ENCODE measurements at places on chromosomes 11 and 22.

GRCh38 chr11:102216433-102217075 lies 100.7 kb upstream of the BIRC3 start:
- DNase-seq = no peak

- DNase-seq = no peak
Measured at GRCh38 chr11:26987731-26988130, 6.2 kb upstream of the FIBIN start.

DNA sequence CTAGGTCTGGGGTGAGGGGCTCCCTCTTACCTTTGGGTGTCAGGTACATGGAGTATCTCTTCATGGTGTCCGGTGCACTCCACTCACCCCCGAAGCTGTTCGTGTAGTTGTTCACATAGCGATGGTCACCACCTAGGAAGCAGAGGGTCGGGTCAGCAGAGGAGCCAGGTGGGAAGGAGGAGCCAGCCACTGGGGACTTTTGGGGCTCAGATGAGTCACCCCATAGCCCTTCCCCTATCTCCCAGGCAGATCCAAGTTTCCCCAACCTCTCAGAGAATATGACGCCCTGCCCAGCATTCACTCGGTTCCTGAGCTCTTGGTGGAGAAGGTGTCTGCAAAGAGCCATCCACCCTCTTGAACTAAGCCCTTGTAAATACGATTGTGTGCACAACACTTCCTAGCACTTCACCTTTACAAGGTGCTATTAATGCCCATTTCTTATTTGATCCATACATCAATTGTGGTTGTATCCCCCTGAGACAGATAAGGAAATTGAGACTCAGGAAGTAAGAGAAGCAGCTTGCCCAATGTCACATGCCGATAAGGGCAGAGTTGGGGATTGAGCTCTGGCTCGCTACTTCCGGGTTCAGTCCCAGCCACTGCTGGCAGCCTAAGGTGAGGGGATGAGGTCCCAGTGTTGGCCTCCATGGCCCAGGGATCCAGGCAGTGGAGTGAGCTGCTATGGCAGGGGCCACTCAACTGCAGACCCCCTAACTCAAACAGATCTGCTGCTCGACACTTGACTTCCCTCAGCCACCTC lies 14.8 kb downstream of the TRIM29 start:
- no peak for DNase-seq

DNA sequence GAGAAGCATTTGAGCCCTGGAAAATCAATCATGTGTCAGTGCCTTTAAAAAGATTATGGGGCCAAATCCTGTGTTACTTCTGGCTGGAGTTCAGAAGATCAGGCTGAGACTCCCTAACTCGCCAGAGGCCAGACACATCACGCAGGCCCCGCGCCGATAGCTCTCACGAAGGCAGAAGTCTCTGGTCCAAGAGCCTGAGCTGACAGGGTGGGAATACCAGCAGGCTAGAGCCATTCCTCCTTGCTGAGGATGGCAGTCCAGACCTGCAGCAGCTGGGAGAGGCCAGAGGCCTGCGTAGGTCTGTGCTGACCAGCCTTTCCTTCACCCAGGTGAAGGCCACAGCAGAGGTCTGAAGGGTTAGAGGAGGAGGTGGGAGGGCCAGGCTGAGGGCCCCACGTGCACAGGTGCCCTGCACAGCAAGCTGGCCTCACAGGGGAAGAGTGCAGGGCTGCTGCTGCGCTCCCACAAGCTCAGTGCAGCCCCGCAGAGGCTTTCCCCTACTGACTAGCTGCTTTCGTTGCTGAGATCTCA lies 52.9 kb downstream of the ST14 start:
- peak; percentile 46 for DNase-seq

DNA sequence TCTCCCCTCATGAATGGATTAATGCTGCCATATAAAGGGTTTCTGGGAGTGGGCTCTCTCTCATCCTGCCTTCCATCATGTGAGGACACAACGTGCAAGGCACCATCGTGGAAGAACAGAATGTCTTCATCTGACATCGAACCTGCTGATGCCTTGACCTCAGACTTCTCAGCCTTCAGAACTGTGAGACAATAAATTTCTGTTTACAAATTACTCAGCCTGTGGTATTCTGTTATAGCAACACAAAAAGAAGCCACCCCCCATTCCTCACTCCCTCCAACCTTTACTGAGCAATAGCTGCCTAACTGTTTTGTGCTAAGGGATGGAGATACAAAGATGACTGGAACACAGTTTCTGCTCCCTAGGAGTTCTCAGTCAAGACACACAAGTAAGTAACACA lies 106.1 kb upstream of the PLET1 start:
- DNase-seq = no peak

DNA sequence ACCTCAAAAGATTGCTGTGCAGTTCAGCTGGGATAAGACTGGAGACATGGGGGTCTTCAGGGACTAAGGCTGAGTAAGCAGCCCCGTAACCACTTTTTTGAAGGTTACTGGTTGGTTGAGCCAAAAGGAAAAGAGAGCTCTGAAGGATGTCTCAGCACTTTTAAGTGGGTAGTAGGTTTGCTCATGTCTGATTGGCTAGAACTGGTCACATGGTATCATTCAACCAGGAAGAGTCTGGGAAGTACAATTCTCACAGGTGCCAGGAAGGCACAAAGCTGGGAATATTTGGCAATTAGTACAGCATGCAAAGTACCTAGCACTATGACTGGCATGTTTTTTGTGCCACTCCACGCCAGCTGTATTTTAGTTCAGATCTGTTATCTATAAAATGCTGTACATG lies 58.1 kb downstream of the SNX19 start:
- no peak for DNase-seq

DNA sequence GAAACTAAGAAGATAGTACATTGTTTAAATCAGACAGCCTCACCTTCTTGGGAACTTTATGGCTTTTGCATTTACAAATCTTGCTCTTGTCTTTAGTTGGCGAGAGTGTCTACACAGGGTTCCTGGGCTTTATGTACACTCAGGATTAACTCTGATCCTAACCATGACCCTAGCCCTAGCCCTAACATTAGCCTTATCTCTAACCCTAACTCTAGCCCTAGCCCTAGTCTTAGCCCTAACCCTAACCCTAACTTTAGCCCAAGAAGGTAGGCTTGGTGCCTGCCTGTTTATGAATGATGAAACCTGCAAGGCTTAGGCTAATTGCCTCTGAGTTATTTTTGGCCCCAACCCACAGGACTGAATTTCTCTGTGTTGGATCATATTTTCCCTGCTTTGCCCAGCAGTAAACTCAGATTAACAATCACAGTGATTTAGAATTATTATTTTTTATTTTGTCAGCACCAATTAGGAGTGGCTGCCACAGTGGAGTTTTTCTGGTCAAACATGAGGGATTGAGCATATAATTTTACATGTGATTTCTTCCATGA lies 44.1 kb upstream of the OR9Q1 start:
- no peak for DNase-seq

- DNase-seq = no peak
Measured at GRCh38 chr11:104151404-104152204, 12.3 kb downstream of the PDGFD start.

GRCh38 chr22:24436553-24436952 lies 9.2 kb downstream of the ADORA2A start:
- DNase-seq = peak; percentile 57

DNA sequence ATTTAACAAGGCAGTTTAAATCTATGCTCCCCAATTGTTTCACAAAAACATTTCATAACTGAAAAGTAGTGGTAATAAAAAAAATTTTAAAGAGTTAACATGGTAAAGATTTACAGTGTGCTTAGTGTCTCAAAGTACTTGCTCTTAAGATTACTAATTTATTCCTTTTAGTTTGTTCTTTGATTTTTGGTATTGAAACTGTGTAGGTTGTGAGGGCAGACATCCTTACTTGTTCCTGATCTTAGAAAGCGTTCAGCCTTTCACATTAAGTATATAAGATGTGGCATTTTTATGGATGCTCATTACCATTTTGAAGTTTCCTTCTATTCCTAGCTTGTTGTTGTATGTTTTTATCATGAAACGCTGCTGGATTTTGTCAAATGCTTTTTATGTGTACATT lies 32.9 kb downstream of the RAB6A start:
- no peak for DNase-seq

DNA sequence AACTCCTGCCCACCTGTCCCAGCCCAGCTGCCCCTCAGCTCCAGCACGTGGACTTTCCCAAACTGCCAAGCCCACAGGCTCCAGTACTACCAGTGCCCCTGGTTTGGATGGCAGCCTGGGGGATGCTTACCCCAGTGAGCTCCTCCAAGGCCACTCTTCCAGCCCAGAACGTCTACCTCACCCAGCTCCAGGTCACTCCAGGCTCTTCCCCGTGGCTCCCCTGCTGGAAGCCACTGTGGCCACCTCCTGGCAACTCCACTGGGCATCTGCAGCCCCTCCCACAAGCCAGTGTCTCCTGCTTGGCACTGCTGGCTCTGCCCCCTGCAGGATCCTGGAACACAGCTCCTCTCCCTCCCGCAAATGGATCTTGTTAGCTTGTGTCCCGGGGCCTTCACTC lies 29.3 kb downstream of the LMO1 start:
- DNase-seq = no peak

DNA sequence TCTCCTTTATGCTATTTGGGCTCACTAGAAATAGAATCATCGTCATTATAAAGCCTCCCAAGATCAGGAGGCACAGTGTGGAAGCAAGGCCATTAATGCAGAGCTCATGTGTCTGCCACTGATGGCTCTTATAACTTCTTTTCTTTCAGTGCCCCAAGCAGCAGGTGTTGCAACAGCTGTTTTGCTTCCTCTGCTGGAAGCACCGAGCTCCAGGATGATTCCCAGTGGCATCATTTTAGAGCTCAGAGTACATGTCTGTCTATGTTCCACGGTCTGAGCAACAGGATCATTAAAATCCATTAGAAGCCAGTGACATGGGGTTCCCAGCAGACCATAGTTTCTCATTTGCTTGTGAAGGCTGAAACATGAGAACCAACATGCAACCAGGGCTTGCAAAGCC lies 803.0 kb upstream of the FAT3 start:
- no peak for DNase-seq

- DNase-seq = no peak
Measured at GRCh38 chr11:82718307-82718706, 15.4 kb downstream of the FAM181B start.

- DNase-seq = no peak
Measured at GRCh38 chr11:78304201-78304600, 113.4 kb downstream of the GAB2 start.

DNA sequence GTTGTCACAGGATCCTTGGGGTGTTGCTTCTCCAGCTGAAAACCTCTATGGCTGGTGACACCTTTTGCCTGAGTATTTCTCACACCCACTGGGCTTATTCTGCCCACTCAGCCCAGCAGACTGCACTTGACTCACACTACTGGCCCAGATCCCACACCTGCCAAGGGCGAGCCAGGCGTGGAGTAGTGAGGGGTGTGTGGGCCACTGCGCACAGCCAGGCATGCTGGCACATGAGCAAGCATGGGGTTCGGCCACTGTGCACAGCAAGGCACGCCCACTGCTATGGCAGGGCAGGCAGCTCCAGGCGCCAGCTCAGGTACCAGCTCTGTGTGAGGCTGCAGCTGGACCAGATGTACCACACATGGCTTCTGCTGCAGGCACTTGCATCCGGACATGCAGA lies 116.5 kb upstream of the MTNR1B start:
- no peak for DNase-seq

DNA sequence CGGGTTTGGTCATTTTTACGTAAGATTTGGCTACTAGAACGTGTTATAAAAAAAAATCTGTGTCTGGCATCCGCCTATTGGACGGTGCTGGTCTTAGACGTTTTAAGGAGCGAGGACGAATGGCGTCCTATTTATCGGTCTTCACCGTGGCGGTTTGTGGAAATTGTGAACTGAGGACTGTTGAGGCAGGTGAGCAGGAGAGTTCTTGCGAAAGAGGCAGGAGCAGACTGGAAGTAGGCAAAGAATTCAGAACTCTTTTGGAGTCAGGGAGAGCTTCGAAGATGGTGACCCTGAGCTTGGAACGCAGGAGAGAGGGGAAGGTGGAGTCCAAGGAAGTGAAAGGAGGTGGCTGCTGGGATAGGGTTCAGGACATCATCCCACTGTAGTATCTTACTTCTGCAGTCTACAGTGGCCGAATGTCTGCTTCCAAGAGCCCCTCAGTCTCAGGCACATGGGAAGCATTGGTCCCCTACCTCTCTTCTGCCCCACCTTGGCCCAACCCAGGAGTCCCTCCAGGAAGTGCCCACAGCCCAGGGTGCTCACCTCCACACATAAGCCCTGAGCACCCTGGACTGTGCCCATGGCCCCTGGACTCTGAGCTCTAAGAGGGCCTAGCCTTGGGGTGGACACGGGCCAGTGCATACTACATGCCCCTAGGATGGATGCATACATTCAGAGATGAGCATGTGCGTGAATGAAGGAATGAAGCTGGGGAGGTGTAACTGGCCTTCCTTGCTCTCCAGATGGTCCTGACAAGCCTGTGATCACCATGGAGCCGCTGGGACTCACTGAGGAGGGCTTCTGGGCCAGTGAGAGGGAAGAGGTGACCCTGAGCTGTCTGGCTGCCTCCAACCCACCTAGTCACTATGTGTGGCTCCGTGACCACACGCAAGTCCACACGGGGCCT lies 3.7 kb downstream of the VSIG10L2 start:
- no peak for DNase-seq

GRCh38 chr11:14137284-14137683 lies 174.8 kb downstream of the SPON1 start:
- DNase-seq = no peak

DNA sequence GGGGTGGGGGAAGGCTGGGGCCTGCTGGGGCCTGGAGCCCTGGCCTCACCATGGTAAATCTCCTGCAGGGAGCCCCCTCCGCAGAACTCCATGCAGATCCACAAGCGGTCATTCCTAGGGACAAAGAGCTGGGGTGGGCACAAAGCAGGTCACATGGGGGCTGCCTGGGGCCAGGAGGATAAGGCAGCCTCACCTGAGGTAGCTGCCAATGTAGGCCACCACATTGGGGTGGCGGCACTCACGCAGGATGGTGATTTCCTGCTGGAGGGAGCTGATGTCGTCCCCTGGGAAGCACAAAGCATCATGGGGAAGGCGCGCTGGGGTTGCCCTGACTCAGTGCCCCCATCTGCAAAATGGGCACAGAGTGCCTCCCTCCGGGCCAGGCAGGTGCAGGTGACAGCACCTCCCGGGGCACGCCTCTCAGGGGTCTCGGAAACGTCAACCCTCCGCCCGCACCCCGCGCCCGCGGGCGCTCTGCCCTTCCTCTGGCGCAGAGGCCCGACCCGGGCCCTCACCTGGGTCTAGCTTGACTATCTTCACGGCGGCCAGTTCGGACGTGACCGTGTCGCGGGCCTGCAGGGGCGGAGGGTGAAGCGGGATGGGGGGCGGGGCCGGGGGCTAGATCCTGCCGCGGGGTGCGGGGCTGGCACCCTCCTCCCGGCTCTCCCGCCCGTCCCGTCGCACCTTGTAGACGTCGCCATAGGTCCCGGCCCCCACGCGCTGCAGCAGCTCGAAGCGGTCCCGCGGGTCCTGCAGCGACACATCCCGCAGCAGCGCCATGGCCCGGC lies 450 bp downstream of the MAP4K2 start:
- DNase-seq = no peak

- DNase-seq = no peak
Measured at GRCh38 chr22:31915586-31915985, 28.7 kb upstream of the YWHAH start.

All from cardiac septum (tissue), 1 donor.